ENCODE measurements at places on chromosomes 6 and 20.

GRCh38 chr6:17116117-17116440 is 14.2 kb downstream of the STMND1 start:
- DNase-seq, result no peak

GRCh38 chr6:72216222-72217068 is 330.1 kb downstream of the RIMS1 start:
- no peak for DNase-seq

GRCh38 chr20:11675920-11676629 is 241.6 kb upstream of the BTBD3 start:
- no peak for DNase-seq

DNA sequence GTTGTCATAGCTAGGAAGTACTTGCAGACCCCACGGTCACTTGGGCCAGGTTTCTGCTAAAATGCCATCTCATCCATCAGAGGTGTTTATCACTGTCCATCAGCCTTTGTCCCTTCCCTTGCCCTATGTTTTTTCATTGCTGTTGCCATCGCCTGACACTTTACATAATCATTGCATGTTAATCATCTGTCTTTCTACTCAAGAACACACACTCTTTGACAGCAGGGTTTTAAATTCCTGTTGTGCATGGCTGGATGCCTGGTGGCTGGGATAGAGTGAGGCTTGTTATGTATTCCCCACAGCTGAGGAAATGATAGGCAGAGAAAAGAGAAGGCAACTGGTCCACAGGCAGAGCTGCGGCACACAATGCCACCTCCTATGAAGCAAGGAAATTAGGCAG is 11.7 kb upstream of the C6orf118 start:
- DNase-seq, result no peak

DNA sequence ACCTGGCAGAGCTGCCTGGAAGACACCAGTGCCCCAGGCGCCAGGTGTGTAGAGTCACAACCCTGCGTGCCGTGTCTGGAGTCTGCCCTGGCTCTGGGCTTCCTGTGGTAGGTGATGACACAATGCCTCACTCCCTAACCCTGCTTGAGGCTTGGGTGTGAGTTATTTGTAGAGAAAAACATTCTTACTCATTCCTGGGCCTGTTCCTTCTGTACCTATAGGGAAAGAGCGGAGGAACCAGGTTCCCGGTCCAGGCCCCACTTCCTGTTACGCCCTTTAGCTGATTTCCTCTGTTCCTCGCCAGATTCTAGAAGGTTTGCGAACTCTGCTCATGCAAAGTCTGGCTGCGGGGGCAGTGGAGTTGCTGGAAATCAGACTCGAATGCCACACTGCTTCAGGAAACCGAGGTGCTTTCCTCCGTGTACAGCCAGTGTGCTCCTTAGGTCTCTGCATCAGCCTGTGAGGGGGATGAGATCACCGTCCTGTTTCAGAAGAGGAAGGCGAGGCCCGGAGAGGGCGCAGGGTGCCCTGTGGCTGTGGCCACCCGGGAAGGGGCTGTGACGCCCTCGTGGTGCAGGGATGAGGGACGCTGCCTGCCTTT is 67.1 kb upstream of the DUSP22 start:
- no peak for DNase-seq

- DNase-seq, result no peak
Observed at GRCh38 chr20:60642541-60642940, 609.5 kb upstream of the CDH4 start.

DNA sequence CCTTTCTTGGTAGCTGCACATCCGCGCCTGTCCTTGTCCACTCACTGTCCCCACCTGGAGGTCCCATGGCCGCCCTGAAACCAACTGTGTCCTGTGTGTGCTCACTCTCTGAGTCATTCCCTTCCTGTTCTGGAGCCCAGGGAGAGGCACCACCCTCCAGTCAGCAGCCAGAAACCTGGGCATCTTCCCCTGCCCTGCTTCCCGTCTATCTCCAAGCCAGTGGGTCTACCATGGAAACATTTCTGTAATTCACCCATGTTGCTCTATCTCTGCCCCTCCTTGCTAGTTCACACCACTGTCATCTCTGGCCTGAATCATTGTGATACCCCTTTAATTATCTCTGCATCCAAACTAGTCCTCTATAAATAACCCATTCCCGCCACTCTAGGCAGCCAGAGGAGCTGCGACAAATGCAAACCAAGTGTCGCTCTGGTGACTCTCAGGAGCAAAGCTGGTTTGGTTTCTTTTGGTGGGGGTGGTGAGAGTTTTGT is 28.8 kb upstream of the SYNJ2 start:
- DNase-seq, result no peak

DNA sequence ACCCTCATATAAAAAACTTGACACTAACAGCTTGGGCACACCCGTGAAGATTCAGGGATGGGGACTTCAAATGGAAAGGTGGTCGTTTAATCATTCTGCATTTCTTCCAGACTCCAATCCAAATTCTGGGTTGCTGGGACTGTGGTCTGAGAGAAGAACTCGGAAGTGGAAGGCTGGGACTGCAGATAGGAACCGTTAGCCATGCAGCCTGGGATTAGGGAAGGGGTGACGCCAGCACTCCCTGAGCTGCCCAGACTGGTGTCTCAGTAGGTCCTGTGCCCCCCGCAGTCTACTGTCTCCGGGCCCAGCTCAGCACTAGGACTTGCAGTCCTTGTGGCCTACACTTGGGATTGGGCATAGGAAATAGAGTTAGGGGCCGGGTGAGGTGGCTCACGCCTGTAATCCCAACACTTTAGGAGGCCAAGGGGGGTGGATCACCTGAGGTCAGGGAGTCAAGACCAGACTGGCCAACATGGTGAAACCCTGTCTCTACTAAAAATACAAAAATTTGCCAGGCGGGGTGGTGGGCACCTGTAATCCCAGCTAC is 511 bp upstream of the CLIC1 start:
- DNase-seq, result no peak

DNA sequence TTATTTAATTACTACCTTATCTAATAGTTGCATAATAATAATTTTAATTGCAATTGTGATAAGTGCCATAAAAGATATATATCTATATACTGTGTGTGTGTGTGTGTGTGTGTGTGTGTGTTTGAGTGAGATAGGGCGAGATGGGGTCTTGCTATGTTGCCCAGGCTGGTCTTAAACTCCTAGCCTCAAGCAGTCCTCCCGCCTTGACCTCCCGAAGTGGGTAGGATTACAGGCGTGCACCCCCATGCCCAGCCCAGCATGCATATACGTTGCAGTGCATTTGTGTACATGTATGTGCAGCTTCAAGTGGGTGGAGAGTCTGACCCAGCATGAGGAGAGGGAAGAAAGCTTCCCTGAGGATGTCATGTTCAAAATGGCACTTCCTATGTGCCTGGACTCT is 4.6 kb upstream of the RIMS4 start:
- no peak for DNase-seq

DNA sequence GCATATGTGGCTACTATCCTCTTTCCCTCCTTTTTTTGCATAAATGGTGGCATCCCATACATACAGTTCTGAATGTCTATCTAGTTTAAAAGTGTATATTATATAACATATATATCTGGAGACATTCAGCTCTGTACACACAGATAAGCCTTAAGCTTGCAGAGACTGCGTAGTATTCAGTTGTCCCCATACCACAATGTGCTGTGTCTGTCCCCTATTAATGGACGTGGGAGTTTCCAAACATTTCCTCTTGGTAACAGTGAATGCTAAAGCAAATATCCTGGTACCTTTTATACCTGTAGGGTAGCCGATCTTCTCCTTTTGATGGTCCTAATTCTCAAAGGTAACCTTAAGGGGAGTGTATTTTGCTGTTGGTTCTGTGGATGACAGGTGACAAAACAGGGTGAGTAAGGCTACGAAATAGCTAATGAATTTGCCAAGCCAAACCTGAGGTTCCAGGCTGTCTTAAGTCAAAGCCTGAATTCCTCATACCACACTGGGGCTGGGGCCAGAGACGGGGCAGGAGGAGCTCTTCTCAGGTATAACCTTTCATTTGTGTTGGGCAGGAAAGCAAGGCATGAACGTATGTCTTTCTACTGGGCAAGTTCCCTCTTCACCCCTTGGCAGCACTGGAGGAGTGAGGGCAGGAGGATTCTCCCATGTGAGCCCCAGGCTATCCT is 7.8 kb upstream of the C2 start:
- no peak for DNase-seq

GRCh38 chr6:3456395-3456897 is 404 bp downstream of the SLC22A23 start:
- no peak for DNase-seq

- no peak for DNase-seq
Observed at GRCh38 chr6:118663993-118664985, 12.9 kb upstream of the CEP85L start.

GRCh38 chr6:6851059-6851948 is 256.5 kb upstream of the RREB1 start:
- peak; percentile 96 for DNase-seq

DNA sequence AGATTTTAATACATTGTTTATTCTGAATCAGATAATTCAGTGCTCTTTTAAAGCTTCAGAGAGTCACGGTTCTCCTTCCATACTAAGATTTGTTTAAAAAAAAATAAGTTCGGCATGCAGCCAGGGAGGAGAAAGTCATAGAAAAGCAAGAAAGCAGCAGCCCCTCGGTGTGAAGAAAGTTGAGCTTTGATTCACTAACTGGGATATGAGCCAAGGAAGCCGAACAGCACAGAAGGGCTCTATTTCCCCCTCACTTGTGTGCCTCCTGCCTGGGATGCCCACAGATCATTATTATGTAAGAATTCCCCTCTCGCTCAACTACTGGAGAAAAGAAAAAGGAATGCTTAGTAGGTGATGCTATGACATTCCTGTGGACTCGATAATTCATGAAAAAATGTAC is 69.3 kb upstream of the SYNJ2 start:
- peak; percentile 94 for DNase-seq

DNA sequence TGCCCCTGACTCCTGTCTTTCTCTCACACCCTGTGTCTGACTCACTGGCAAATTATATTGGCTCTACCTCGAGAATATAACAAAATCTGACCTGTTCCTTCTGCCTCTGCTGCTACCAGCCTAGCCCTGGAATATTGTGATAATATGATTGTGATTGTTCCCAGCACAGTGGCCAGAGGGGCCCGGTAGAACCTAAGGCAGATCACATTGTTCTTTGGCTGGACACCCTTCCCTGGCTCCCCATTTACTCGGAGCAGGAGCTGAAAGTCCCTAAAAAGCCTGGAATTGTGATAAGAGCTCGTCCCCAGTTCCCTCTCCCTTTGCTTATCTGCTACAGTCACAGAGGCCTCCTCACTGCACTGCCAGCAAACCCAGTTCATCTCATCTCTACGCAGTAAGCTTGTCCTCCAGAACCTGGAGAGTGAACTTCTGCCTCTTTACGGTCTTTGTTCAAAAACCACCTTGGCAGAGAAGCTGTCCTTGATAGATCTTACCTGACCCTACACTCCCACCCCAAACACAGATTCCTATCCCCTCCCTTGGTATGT is 21.8 kb downstream of the SERPINB6 start:
- DNase-seq, result no peak

- DNase-seq, result peak; percentile 59
Observed at GRCh38 chr6:111468329-111469012, 14.5 kb downstream of the REV3L start.

- no peak for DNase-seq
Observed at GRCh38 chr20:62856931-62857619, 4.5 kb downstream of the TCFL5 start.

DNA sequence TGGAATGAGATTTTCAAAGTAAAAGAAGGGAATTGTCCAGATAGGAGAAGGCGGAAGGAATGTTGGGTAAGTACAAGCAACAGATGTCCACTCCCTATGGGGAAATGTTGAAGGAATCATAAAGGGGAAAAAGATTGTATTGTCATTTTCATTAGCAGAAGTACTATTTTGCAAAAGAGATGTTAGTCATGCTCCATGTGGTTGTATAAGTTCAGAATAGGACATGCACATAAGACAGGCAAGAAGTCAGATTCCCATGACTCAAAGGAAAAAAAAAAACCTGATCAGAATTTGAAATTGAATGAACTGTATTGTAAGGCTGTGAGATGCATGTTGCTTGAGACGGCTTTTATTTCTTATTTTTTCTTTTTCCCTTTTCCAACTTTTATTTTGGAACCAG is 36.8 kb downstream of the GRM1 start:
- DNase-seq, result no peak

DNA sequence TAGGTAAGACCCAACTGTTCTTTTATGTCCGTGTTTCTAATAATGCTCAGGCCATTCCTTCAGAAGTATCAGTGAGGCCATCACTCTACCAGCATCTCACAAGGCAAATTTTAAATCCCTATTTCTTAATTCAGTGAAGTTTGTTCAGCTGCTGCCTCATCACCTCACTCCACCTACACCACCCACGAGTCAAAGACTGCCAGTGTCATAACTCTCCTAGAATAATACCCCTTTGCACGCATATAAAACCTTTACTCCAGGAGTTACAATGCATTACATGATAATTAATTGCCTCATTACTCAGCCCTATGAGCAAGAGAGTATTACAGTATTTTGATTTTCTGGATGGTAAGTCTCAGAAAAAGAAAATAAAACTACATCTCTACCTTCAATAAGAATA is 793.6 kb downstream of the TFAP2A start:
- peak; percentile 5 for DNase-seq

DNA sequence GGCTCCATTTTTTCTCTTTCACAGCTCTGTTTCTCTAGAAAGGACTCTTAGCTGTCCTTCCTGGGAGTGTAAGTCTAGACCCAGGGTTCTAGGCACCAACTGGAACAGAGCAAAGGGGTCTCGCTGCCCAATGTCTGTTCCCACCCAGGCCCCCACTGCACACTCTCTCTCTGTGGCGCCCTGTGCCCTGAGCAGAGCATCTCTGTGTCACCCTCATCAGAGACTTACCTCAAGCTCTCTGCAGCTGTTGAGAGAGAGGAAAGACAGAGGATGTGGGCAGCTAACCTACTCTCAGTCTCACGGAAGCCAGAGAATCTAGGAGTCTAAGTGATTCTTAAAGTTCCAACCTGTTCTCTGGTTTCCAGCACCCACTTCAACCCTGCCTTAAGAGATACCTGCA is 9.5 kb downstream of the NCR2 start:
- DNase-seq, result no peak

DNA sequence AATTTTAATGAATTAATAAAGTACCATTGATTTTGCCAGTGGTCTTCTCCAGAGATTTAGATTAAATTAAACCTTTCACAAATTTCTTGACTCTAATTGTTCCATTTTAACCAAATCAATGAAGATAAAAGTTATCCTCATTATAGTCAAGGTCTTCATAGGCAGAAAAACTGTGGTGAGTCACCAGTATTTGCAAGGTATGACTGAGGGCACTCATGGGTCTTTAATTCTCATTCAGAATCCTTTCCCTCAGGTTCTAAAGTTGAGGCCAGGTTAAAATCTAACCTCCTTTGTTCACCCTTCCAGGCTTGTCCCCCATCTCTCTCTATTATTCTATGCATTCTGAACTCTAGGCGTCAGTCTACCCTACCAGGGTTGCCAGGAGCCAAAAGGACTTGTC is 93.9 kb downstream of the JAG1 start:
- no peak for DNase-seq

DNA sequence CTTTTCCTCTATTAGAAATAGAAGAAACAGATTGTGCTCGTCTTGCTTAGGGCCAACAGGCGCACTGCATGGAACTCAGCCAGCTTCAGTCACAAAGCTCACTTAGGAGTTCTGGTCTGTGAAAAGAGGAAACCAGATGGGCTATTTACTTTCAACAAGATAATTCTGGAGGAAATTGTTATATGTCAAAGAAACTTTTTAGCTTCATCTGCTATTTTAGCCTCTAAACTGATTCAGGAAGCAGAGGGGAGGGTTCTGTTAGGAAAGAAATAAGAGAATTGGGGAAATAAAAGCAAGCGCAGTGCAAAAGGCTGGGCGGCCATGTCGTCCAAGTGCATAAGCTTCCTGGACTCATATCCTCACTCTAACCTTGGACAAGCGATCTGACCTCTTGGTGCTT is 21.3 kb downstream of the PRKN start:
- DNase-seq, result no peak

Measured in fibroblast of skin of right biceps (primary cell).